ENCODE measurements at places on chromosomes 12 and 14. TPM values are rescaled to one million over a fixed set of nuclear protein-coding genes. Genes with fewer than 3 reads are reported as not detected.

- H3K4me1 ChIP-seq = peaks cover 5% of the 10 kb centered on the region
- H3K27ac ChIP-seq = no peak overlapping the region
- no peak for DNase-seq
- H3K27me3 ChIP-seq = no peaks in the 10 kb centered on the region
- no peaks in the 10 kb centered on the region for H3K36me3 ChIP-seq
Observed at GRCh38 chr12:1470051-1470450, 124.3 kb downstream of the FBXL14 start.

DNA sequence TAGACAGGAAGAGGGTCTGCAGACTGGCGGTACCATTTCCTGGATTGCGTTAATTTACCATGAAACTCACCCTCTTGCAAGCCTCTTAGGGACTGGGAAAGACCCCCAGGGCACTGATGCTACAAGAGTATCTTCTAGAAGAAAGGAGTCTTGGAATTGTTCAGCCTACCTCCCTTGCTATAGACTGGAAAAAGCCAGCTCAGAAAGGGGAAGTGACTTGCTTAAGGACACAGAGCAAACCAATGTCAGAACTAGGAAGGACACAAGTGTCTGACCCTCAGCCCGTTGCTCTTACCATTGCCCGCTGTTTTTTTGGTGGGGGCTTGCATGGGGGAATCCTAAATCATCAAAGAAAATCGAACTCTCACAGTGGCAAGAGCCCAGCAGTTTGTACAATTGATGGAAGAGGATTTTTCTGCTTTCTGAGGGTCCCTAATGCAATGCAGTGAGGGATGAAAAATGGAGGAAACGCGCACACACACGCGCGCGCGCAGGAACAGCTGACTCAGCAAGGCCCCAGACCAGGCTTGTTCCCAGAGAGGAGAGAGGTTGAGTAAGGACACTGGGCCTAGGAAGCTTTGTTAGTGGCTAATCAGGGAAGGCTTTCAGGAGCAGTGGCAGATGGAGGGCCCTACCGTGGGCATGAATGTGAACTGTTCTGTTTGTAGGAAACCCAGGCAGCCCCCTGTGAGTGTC lies 50.9 kb downstream of the RIN3 start:
- H3K36me3 ChIP-seq = peaks cover 28% of the 10 kb centered on the region
- no peak overlapping the region for H3K27ac ChIP-seq
- DNase-seq = no peak
- H3K27me3 ChIP-seq = peaks cover 2% of the 10 kb centered on the region
- no peak overlapping the region for H3K4me3 ChIP-seq

DNA sequence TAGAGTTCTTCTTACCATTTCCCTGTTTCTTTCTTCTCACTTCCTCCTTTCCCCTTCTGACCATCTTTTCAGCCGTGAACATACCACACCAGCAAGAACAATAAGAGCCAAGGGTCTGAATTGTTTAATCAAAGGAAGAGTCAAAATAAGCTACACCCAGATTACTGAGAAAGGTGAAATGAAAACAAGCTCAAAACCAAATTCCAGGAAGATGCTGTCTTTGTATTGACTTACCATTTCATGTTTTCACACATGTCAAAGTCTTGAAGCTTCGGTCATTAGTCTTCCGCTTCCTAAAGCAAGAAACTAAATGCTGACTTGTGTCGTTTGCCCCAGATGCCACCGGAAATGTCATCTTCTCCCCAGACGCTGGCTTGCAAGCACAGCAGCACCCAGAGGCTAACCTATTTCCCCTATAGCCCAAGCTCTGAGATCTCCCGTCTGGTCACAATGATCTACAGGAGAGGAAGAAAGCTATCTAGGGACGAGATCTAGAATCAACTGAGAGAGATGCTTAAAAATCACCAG lies 136.5 kb upstream of the AMIGO2 start:
- peaks cover 49% of the 10 kb centered on the region for H3K4me1 ChIP-seq
- peak overlapping the region; percentile 96 for H3K4me3 ChIP-seq
- peak; percentile 93 for DNase-seq
- no peaks in the 10 kb centered on the region for H3K27me3 ChIP-seq
- H3K27ac ChIP-seq = peak overlapping the region; percentile 98

DNA sequence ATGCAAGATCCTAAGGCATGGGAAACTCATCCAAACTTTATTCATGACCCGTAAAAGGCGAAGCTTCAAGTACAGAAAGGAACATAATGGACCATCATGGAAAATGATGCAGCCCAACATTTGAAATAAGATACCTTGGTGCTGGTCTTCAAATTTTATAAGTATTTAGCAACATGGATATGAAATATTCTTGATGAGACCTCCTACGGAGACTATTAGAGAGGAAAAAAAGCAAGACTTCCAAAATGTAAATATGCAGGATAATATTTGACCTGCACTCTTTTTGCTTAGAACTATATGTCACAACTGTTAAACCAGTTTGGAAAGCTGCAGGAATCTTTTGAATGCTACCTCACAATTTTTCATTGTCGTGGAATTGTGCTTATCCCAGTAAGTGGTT lies 168.8 kb upstream of the ARID2 start:
- H3K27me3 ChIP-seq = peaks cover 4% of the 10 kb centered on the region
- no peak for DNase-seq
- no peaks in the 10 kb centered on the region for H3K4me1 ChIP-seq

- no peaks in the 10 kb centered on the region for H3K36me3 ChIP-seq
- H3K27ac ChIP-seq = no peak overlapping the region
- H3K4me3 ChIP-seq = no peak overlapping the region
- no peak for DNase-seq
- no peaks in the 10 kb centered on the region for H3K4me1 ChIP-seq
Observed at GRCh38 chr14:76330411-76331327, 45.3 kb upstream of the ESRRB start.

DNA sequence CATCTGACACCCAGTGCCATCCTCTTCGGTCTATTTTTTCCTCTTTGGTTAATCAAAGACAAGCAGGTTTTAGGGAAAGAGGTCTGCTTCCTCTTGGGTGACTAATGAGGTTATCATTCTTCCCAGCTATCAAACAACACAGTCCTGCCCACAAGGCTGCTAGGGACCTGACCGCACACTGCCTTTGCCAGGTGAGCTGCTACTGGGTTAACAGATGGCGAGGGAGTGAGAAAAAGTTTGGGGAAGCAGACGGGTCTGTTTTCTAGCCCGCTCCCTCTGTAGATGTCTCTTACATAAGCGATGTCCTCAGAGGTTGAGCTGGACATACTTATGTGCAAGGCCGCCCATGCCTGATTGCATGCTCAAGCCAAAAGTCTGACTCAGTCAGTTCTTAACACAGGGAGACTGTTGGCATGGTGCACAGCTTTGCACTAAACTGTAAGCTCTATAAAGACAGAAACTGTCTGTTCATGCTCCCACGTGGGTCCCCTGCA lies 94.1 kb downstream of the SLC15A4 start:
- H3K36me3 ChIP-seq = no peaks in the 10 kb centered on the region
- peaks cover 4% of the 10 kb centered on the region for H3K27me3 ChIP-seq
- no peak overlapping the region for H3K4me3 ChIP-seq
- no peak for DNase-seq
- H3K4me1 ChIP-seq = no peaks in the 10 kb centered on the region

EGLN3 gene
- 17.4 TPM for total RNA-seq

SELPLG gene
- 47.4 TPM for total RNA-seq

SSPN gene
- not detected for total RNA-seq

Data from activated CD4-positive, alpha-beta T cell treated with anti-CD3 and anti-CD28 coated beads, Interleukin-2, amount 10 ng/mL, durations not matched to agents 24 days and 14 days (primary cell).